ENCODE measurements at places on chromosomes 13 and 19.
A peak's percentile ranks its signal among the peaks of the same experiment; 100 is the strongest.

- H3K27ac ChIP-seq, result no peak overlapping the region
- peaks cover 35% of the 10 kb centered on the region for H3K4me1 ChIP-seq
- H3K36me3 ChIP-seq, result no peaks in the 10 kb centered on the region
- H3K27me3 ChIP-seq, result no peaks in the 10 kb centered on the region
- peak; percentile 59 for DNase-seq
Observed at GRCh38 chr19:17873786-17874757, 2.3 kb downstream of the SLC5A5 start.

DNA sequence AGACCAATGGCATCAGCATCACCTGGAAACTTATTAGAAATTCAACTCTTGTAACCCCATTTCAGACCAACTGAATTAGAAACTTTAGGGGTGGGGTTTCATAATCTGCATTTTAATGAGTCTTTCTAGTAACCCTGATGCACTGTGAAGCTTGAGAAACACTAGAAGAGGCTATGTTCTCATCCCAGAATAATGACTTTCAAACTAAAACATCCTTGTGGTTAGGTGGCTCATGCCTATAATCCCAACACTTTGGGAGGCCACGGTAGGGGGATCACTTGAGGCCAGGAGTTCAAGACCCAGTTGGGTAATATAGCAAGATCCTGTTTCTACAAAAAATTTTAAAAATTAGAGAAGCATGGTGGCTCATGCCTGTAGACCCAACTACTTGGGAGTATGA, 402.4 kb downstream of the DLEU7 start:
- no peak overlapping the region for H3K27ac ChIP-seq
- H3K4me1 ChIP-seq, result no peaks in the 10 kb centered on the region
- DNase-seq, result no peak
- no peaks in the 10 kb centered on the region for H3K27me3 ChIP-seq

DNA sequence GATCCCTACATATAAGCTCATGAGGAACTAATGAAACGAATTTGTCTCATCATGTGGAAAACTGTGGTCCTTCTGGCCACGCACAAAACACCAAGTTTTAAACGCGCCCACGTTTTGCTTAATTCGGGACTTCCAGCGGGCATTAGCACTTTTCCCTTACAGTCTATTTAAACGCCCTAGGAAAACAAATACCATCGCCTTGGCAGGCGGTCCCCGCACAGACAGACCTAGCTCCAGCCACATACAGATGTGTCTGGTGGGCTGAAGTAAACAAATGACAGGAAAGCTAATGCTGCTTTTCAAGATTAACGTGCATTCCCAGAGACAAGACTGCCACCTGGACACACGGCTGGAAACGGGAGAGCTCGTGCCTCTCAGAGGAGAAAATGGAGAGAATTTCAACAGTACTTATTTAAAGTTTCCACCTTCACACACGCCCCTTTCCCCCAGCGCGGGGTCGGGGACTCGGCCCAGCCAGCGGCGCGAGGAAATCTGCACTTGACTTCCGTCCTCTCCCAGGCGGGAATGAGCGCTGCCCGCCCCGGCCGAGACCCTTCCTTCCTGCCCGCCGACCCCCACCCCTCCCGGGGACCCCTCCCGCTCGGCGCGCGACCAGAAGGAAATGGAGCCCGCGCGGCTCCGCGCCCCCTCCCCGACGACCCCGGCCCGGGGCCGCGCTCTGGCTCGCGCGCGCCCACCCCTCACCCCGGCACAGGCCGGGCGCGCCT, 931 bp downstream of the USP12 start:
- no peaks in the 10 kb centered on the region for H3K36me3 ChIP-seq
- H3K4me1 ChIP-seq, result peaks cover 36% of the 10 kb centered on the region
- H3K27ac ChIP-seq, result peak overlapping the region; percentile 42
- peak overlapping the region; percentile 63 for H3K4me3 ChIP-seq

GRCh38 chr13:71864094-71864985, 2.7 kb downstream of the DACH1 start:
- peak overlapping the region; percentile 57 for H3K4me3 ChIP-seq
- H3K36me3 ChIP-seq, result no peaks in the 10 kb centered on the region
- peaks cover 8% of the 10 kb centered on the region for H3K4me1 ChIP-seq
- peak; percentile 36 for DNase-seq

DNA sequence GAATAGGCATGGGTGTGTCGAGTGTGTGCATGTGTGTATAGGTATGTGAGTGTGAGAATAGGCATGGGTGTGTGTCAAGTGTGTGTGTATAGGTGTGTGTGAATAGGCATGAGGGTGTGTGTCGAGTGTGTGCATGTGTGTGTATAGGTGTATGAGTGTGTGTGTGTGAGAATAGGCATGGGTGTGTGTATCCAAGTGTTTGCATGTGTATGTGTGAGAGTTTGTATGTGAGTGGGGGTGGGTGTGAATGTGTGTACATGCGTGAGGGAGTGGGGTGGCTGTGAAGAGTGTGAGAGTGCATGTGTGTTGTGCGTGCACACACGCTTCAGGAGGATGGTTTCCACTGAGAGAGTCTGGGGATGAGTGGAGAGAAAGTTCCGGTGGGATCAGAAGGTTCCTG, 13.5 kb downstream of the EVI5L start:
- DNase-seq, result no peak
- H3K4me1 ChIP-seq, result no peaks in the 10 kb centered on the region
- H3K27ac ChIP-seq, result no peak overlapping the region
- no peaks in the 10 kb centered on the region for H3K36me3 ChIP-seq
- H3K4me3 ChIP-seq, result no peak overlapping the region
- H3K27me3 ChIP-seq, result no peaks in the 10 kb centered on the region

DNA sequence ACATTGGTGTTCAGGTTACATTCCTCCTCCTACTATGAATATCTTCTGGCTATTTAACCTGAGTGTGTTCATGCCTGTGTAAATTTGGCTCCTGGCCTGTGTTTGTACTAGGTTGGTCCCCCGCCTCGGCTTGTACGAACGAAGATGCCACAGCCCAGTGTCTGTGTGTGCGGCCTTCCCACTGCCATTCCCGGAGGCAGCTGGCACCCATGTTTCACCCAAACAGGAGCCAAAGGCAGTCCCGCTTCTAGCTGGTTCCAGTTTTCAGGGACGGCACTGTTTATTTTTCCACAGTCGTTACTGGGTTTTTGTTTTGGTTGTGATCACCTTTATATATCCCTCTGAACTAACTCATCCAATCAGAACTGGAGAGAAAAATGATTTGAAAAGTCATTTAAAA, 102.5 kb upstream of the ZNF536 start:
- no peak overlapping the region for H3K27ac ChIP-seq
- H3K27me3 ChIP-seq, result peaks cover 3% of the 10 kb centered on the region
- H3K4me1 ChIP-seq, result no peaks in the 10 kb centered on the region
- no peak for DNase-seq

- no peaks in the 10 kb centered on the region for H3K27me3 ChIP-seq
- H3K36me3 ChIP-seq, result no peaks in the 10 kb centered on the region
- no peak overlapping the region for H3K4me3 ChIP-seq
- DNase-seq, result no peak
- H3K4me1 ChIP-seq, result no peaks in the 10 kb centered on the region
Observed at GRCh38 chr13:55815458-55816033, 1325.2 kb upstream of the PRR20A start.

DNA sequence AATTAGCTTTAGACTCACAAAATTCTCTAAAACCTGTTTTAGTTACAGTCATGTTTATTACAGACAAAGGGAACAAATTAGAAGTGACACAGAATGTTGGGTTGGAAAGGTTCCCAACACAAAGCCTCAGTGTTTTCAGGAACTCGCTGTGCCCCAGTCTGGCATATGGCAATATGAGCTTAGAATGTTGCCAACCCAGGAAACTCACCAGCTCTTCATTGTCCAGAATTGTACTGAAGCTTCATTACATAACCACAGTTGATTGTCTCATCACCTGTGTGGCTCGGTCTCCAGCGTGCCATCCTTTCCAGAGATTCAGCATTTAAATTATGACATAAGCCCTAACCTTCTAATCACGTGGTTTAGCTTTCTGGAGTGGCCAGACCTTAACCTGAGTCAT, 19.1 kb downstream of the ZNF264 start:
- no peaks in the 10 kb centered on the region for H3K27me3 ChIP-seq
- no peak overlapping the region for H3K4me3 ChIP-seq
- no peak for DNase-seq
- H3K27ac ChIP-seq, result no peak overlapping the region

- H3K36me3 ChIP-seq, result no peaks in the 10 kb centered on the region
- peak overlapping the region; percentile 44 for H3K27ac ChIP-seq
- peaks cover 99% of the 10 kb centered on the region for H3K4me1 ChIP-seq
- no peaks in the 10 kb centered on the region for H3K27me3 ChIP-seq
- DNase-seq, result peak; percentile 39
Observed at GRCh38 chr13:114146629-114147028, 14.2 kb upstream of the RASA3 start.

DNA sequence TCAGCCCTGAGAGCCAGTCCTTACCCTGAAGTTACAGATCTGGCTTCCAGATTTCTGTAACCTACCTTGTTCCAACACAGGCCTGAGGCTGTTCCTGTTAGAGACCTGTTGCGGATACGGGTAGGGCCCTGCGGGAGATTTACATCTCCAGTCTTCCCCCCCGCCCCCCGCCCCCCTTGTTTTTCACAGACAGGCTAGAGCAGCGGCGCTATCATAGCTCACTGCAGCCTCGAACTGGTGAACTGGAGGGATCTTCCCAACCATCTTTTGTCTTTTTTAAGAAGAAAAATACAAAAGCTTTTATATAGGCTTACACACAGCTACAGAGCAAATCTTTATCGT, 10.6 kb upstream of the CEACAM21 start:
- peaks cover 26% of the 10 kb centered on the region for H3K36me3 ChIP-seq
- peak overlapping the region; percentile 43 for H3K4me3 ChIP-seq
- H3K27me3 ChIP-seq, result no peaks in the 10 kb centered on the region

- H3K27me3 ChIP-seq, result no peaks in the 10 kb centered on the region
- DNase-seq, result peak; percentile 56
- no peak overlapping the region for H3K4me3 ChIP-seq
- no peaks in the 10 kb centered on the region for H3K36me3 ChIP-seq
Observed at GRCh38 chr13:108895220-108895704, 265.9 kb downstream of the MYO16 start.

GRCh38 chr13:96781141-96781540, 213.1 kb downstream of the OXGR1 start:
- no peaks in the 10 kb centered on the region for H3K36me3 ChIP-seq
- no peak overlapping the region for H3K27ac ChIP-seq
- H3K27me3 ChIP-seq, result no peaks in the 10 kb centered on the region
- DNase-seq, result no peak
- no peaks in the 10 kb centered on the region for H3K4me1 ChIP-seq
- H3K4me3 ChIP-seq, result no peak overlapping the region

- peaks cover 11% of the 10 kb centered on the region for H3K4me1 ChIP-seq
- DNase-seq, result no peak
- H3K27me3 ChIP-seq, result peaks cover 61% of the 10 kb centered on the region
- no peak overlapping the region for H3K4me3 ChIP-seq
- no peak overlapping the region for H3K27ac ChIP-seq
Observed at GRCh38 chr13:27928805-27929753, 9.3 kb downstream of the PDX1 start.

GRCh38 chr19:47702671-47703070, 10.6 kb upstream of the EHD2 start:
- H3K4me3 ChIP-seq, result no peak overlapping the region
- no peak for DNase-seq
- peaks cover 31% of the 10 kb centered on the region for H3K36me3 ChIP-seq
- H3K27me3 ChIP-seq, result no peaks in the 10 kb centered on the region

DNA sequence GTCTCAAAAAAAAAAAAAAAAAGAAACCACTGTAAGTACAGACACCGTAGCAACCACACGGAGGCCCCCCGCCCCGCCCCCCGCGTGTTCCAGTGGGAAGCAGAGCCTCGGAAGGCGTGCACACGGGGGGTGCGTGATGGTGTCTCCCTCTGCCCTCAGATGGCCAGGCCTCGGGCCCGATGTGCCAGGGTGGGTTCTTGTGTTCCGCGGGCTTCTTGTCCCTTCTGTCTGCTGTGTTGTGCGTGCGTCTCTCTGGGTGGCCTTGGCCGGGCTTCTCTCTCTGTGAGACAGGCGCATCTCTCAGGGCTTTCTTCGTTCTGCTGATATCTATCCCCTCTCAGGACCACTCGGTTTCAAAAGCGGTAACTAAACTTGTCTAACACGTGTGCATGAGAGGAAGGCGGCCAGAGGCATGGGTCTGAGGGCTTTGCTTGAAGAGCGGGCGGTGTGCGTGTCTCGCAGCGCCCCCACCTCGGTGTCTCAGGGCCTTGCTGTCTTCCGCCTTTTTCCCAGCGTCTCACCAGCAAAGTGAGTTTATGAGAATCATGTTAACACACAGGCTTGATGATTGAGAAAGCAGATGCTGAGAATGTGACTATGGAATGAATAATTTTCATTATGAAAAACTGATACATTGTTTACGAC, 12.6 kb downstream of the ATP11A start:
- no peak overlapping the region for H3K27ac ChIP-seq
- no peak for DNase-seq
- H3K27me3 ChIP-seq, result no peaks in the 10 kb centered on the region
- H3K4me1 ChIP-seq, result peaks cover 20% of the 10 kb centered on the region
- no peak overlapping the region for H3K4me3 ChIP-seq

GRCh38 chr19:50333737-50334617, 4.8 kb upstream of the KCNC3 start:
- peaks cover 36% of the 10 kb centered on the region for H3K27me3 ChIP-seq
- no peaks in the 10 kb centered on the region for H3K36me3 ChIP-seq

DNA sequence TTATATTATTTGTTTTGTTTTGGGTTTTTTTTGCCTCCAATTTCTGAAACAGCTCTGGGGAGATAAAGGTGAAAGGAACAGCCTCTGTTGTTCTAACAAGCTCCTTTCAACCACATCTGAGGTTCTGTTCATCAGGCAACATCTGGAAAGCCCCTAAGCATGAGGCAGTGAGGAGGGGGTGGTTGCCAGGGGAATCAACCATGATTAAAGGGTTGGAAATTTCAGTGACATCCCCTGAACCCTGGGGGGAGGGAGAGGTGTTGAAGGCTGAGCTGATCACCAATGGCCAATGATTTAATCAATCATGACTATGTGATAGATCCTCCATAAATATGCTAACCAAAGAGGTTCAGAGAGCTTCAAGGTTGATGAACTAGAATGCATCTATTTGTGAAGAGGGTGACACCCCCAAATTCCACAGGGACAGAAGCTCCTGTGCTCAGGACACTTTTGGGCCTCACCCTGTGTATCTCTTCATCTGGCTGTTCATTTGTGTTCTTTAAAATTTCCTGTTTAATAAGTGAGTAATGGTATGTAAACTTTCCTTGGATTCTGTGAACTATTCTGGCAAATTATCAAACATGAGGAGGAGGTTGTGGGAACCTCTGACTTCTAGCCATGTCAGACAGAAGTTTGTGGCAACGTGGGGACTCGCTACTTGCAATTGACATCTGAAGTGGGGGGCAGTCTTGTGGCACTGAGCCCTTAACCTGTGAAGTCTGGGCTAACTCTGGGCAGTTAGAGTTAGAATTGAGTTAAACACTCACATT, 221.3 kb downstream of the NHLRC3 start:
- no peak for DNase-seq
- no peaks in the 10 kb centered on the region for H3K36me3 ChIP-seq
- no peaks in the 10 kb centered on the region for H3K27me3 ChIP-seq
- no peaks in the 10 kb centered on the region for H3K4me1 ChIP-seq
- H3K27ac ChIP-seq, result no peak overlapping the region
